ENCODE measurements at places on chromosomes 12 and 14.

GRCh38 chr12:32211900-32212156 is 105.2 kb downstream of the BICD1 start:
- no peak for DNase-seq

- no peak for DNase-seq
These were observed 263 bp upstream of the IFT81 start for GRCh38 chr12:110123919-110124268.

GRCh38 chr14:100037353-100037752 is 27.9 kb upstream of the EVL start:
- DNase-seq = no peak

DNA sequence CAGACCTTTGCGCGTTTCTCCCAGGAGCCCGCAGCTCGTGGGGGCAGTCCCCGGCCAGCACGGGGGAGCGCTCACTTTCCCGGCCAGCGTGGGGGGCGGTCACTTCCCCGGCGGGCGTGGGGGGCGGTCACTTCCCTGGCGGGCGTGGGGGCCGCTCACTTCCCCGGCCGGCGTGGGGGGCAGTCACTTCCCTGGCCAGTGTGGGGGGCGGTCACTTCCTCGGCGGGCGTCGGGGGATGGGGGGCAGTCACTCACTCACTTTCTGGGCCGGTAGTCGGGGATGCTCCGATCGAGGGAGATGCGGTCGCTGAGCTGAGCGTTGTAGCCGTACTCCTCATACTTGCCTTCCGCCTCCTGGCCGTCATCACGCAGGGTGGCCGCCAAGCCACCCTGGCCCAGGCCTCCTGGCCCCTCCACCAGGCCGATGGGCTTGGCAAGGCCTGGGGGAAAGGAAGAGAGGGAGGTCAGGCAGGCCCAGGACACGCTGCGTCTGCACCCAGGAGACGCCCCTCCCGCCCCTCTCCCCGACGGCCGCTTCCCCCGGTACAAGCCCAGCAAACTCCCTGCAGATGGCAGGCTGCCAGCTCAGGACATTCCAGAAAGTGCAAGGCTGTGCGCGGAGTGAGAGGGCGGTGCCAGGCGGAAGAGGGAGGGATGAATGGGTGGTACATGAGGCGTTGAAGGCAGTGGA is 43.3 kb downstream of the GALNT9 start:
- DNase-seq = no peak

DNA sequence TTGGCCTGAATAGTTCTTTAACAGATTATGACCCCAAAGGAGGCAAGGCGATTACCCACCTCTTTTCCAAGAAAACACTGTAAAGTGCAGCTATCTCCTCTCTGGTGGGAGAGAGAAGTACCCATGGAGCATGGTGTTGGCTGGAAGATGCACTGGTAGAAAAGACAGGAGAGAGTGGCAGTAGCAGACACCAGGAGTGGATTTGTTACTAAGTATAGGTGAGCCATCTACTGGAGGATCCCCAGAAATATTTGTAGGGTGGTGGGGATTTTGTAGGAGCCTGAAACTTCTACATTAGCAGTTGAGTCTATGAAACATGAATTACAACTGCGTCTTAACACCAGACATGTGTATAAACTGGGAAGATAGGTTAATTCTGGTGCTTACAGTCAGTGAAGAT is 148.0 kb downstream of the SLC38A4 start:
- DNase-seq = peak; percentile 10

DNA sequence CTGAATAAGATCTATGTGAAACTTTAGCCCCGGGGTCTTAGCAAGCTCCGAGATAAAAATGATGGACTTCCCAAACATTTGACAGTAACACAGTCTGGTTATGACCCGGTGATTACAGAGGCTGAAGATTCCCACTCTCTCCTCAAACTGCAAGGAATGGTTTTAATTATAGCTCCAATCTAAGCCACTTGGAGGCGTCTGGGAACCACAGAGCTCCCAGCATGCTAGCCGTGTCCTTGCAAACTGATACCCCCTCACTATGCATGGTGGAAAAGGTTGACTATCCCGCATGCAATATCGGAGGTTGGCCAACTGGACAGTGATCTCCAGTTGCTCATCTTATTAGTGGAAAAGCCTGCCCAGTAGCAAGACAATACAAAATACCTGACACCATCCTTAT is 76.5 kb upstream of the GRIN2B start:
- DNase-seq = no peak

DNA sequence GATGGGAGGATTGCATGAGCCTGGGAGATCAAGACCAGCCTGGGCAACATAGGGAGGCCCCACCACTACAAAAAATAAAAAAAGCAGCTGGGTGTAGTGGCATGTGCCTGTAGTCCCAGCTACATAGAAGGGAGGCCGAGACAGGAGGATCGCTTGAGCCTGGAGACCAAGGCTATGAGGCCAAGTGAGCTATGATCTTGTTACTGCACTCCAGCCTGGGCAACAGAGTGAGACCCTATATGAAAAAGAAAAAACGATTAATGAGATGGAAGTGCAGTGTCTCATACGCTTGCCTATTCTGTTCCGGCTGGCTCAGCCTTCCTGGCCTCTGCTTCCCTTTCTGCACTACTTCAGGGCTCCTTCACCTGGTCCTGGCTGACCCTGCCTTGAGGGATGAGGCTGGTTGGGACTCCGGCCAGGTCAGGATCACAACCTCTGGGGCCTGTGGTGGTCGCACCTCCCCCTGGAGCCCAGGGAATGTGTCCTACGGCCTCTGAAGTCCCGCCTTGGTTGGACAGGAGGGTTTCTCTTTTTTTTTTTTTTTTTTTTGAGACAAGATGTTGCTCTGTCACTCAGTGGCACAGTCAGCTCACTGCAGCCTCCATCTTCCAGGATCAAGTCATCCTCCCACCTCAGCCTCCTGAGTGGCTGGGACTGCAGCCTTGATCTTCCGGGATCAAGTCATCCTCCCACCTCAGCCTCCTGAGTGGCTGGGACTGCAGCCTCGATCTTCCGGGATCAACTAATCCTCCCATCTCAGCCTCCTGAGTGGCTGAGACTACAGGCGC is 10.7 kb downstream of the TEDC1 start:
- DNase-seq = no peak

GRCh38 chr14:56199982-56200577 is 81.9 kb downstream of the PELI2 start:
- DNase-seq = no peak

DNA sequence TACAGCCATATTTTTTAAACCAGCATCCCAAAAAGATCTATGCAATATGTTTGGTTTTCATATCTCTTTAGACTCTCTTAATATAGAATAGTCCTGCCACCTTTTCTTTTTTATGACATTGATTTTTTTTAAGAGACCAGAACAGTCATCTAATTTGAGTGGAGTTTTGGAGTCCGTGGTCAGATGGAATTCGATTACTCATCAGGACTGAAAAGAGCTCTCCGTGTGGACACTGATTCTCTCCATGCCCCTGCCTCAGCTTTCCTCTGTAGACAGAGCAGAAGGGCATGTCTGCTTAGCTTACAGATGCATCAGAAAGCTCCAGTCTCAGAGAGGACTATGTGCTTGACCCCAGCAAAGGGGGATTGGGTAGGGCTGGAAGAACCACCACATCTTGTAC is 27.8 kb downstream of the SMCO2 start:
- no peak for DNase-seq

- no peak for DNase-seq
These were observed 16.1 kb upstream of the NT5DC3 start for GRCh38 chr12:103857164-103857563.

DNA sequence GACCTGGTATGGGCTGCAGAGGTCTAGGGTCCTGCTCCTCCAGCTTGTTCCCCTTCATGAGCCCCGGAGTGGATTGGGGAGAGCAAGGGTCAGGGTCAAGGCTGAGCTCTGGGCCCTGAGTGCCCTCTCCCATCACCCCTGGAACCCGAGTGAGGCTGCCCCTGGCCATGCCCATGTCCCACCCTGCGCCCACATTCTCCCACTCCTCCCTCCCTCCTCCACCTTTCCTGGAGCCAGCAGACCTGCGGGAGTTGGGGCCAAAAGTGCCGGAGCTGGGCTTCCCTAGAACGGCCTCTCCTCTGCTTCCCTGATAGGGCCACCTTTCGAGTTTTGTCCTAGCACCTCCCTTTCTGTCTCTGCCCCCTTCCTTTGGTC is 590 bp downstream of the SCNN1A start:
- DNase-seq = no peak

Measured in NCI-H748 treated with DMSO at 0.1 percent for 48 hours (cell line).